Cerebellum (tissue), 4 donors: ENCODE measurements at places on chromosomes 6 and 20. TPM values are rescaled to one million over a fixed set of nuclear protein-coding genes. Genes with fewer than 3 reads are reported as not detected.

DNA sequence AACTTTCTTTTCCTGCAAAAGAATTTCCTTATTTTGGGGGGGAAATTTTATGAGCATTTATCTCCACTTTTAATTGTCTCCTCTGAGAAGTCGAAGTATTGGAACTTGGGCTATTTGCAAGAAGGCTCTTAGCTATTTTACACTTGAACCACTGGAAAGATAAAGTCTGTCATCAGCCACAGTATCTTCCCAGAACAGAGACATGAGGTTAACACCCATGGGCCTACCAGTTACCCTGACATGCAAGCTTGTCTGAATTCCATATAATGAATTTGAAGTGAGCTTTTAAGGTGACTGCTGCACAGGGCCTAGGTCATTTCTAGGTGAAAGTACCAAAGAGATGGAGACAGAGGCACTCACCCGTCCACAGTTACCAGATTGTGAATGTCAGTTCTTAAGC is 193.1 kb downstream of the SIM1 start:
- DNase-seq, result no peak

DNA sequence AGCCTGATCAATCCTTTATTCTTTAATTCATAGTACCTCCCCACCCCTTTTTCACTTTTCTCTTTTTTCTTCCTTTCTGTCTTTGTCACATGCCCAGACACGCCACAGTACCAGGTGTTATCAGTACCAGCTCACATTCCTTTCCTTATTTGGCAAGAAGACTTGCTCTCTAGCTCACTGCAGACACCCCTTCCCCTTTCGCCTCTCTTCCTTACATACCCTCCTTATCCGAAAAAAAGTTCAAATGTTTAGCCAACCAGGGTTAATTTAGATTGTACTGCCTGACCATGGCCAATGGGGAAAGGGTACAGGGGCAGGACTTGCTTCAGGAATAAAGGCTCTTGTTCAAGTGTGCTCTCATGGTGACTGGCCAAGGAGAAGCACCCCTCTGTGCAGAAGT is 9.3 kb upstream of the SIRPB2 start:
- no peak for DNase-seq

- DNase-seq, result no peak
Measured at GRCh38 chr6:43481591-43482236, 4.3 kb downstream of the TJAP1 start.

- no peak for DNase-seq
Measured at GRCh38 chr6:4397307-4397706, 261.9 kb upstream of the ECI2 start.

DNA sequence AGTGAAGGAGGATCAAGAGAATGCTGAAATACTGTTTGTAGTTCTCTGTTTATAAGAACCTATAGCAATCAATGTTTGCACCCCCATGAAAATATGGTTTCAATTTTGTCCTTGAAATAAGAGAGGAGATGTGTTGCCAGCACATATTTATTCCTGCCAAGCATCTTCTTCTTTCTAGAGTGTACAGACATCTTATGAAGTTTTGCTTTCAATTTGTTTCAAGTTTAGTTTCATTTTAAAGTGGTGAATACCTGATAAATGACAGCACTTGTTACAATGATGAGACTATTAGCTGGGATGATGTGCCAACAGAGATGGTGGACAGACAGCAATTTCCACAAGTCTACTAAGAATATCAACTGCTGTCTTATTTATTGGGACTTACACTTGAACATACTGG is 39.2 kb upstream of the CENPW start:
- no peak for DNase-seq

DNA sequence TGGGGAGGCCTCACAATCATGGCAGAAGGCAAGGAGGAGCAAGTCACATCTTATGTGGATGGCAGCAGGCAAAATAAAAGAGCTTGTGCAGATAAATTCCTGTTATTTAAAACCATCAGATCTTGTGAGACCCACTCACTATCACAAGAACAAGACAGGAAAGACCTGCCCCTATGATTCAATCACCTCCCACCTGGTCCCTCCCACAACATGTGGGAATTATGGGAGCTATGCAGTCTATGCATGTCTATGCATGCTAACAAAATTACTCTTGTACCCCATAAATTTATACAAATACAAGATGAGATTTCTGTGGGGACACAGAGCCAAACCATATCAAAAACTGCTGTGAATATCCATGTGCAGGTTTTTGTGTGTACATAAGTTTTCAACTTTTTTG is 25.6 kb upstream of the SCP2D1 start:
- DNase-seq, result no peak

GRCh38 chr6:117733341-117733740 is 58.1 kb downstream of the NUS1 start:
- no peak for DNase-seq

DNA sequence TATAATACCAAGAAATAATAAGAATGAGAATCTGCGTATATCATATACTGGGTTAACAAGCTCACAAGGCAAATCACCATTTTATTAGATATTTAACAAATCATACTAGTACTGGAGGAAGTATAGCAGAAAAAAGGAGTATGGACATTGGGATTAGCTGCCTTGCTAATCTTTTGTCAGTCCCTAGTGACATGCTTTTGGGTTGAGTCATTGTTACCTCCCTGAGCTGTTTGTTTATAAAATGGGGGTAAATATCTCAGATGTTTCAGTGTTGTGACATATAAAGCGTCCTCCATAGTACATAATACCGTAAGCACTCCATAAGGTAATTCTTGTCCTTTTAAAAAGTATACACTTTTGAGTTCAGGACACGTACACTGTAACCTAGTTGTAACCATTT is 107.0 kb downstream of the ESR1 start:
- DNase-seq, result no peak

GRCh38 chr6:1437553-1438406 is 48.4 kb downstream of the FOXF2 start:
- DNase-seq, result no peak

The GABRR2 gene
- 0.45 TPM for total RNA-seq

The TPX2 gene
- total RNA-seq, result 15.4 TPM

The ELOVL2 gene
- total RNA-seq, result 22.0 TPM
